ENCODE measurements at places on chromosomes 4 and X.
A peak's percentile ranks its signal among the peaks of the same experiment; 100 is the strongest.

GRCh38 chr4:114466299-114466698 lies 132.3 kb upstream of the UGT8 start:
- DNase-seq, result no peak

- no peak for DNase-seq
These were observed 17.2 kb downstream of the ZCCHC13 start for GRCh38 chrX:74321191-74321590.

- DNase-seq, result no peak
These were observed 12.5 kb upstream of the HS3ST1 start for GRCh38 chr4:11441194-11441556.

DNA sequence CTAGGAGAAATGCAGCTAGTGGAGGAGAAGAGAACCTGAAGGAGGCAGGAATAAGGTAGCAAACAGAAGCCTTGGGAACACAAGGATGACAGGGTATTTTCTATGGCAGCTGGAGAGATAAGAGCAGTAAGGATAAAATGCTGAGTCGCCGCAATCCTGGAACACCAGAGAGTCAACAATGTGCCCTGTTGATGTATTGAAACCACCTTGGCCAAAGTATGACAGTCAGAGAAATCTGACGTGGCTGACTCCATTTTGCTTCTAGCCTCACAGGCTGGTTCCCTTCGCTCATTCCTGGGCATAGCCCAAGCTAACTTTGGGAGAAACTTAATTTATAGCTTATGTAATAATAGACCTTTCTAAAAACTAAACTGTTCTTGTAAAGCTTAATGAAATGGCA lies 56.6 kb upstream of the C4orf54 start:
- DNase-seq, result no peak

DNA sequence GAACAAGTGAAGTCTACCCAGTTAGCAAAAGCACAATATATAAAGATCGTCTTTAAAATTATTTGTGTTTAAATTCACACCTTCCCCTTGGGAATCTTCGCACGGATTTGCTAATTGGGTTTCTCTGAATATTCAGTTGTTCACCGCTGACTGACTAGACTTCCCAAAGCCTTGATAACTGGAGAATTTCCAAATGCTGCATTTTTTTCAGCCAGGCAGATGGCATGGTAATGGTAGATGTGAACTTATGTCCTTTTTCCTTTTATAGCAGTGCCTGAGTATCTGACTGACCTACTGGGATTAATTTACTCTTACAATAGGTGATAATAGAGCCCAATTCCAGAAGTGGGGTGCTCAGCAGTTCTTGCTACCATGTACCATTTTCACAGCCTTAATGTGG lies 548.1 kb downstream of the PACRGL start:
- DNase-seq, result no peak

DNA sequence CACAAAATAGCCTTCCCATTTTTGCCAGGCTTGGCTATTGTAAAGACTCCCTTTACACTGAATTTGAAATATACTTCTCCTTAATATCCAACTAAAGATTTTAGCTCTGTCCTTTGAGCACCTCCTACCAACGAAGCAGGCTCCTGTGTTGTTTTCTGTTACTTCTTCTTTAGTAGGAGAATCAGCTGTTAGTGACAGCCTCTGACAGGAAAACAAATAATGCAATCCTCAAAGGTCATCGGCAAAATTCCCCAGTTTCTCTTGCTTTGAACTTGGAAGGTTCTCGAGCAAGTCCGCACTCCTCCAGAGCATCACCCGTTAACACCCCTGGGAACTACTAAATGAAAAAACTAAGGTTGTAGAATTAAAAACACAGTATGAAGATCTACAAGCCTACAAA lies 66.9 kb downstream of the MANBA start:
- no peak for DNase-seq

GRCh38 chrX:116239944-116240840 lies 69.6 kb downstream of the AGTR2 start:
- peak; percentile 87 for DNase-seq

DNA sequence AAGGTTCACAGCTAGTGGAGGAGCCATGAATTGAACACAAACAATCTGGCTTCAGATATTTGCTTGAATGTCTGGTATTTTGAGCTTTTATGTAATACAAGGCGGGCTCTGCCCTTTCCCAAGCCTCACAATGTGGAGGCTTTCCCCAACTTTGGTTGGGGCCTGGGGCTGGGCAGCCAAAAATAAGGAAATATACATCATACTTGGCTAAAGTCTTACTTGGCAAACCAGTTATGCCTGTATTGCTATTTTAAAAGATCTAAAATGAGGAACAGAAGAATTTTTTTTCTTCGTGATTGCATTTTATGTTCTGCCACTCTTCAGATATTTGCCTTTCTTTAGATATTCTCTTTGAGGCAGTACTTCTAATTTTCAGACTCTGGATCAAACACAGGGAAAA lies 26.1 kb downstream of the ARFIP1 start:
- DNase-seq, result peak; percentile 27

GRCh38 chrX:24858004-24858746 lies 157.6 kb downstream of the ARX start:
- no peak for DNase-seq

DNA sequence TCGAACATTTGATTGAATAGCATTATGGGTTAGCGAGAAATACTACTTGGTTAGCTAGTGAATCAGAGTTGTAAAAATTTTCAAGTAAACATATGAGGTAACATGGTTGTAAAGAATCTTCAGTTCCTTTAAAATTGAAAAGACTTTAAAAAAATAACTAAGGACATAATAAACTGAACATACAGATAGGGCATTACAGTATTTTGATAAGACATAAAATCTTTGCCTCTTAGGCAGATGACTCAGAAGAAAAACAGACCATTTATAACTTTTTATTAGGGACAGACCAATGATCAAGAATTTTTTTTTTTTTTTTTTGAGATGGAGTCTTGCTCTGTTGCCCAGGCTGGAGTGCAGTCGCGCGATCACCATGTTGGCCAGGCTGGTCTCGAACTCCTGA lies 43.1 kb downstream of the PNMA5 start:
- no peak for DNase-seq

DNA sequence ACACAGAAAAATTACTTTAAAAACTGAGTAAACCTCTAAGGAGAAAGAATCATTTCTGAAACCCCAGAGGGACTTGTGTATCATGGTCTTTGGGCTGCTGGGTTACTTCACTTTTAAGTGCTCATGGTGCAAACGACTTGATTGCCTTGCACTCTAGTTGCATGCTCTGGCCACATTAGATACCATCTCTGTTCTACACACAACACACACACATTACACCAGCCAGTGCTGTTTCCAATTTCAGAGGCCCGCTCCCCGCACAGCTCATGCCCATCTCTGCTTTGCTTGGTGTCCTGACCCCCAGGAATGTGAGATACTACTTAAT lies 2.1 kb downstream of the PPP3CA start:
- no peak for DNase-seq

- no peak for DNase-seq
These were observed 2.7 kb upstream of the TMSB4X start for GRCh38 chrX:12972243-12972642.

DNA sequence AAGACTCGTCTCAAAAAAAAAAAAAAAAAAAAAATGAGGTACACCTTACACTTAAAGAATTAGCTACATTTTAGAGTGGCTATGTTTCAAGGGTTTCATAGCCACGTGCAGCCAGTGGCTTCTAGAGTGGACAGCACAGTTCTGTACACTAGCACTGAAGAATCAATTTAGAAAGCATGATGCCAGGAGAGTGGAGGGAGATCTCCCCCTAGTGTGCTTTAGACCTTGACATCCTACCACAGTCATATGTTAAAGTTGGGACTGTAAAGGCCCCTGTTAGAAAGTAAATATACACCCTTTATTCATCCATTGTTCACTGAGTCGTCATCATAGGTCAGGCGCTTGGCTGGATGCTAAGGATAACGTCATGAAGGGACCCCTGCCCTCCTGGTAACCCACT lies 179.4 kb downstream of the QDPR start:
- DNase-seq, result no peak

DNA sequence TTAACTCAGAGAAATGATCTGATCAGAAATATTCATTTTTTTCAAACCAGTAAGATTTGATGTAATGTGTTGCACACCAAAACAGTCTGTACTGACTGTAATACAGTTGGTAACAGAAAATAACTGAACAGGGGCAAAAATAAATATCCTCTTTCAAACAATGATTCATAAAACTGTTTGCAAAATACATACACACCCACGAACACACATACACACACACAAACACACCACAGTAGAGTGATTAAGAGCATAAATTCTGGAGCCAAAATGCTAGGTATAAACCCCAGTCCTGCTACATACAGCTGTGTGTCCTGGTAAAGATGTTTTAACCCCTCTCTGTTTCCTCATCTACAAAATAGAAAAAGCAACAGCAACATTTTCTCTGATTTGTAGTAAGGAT lies 376.6 kb downstream of the PDGFC start:
- DNase-seq, result peak; percentile 59

DNA sequence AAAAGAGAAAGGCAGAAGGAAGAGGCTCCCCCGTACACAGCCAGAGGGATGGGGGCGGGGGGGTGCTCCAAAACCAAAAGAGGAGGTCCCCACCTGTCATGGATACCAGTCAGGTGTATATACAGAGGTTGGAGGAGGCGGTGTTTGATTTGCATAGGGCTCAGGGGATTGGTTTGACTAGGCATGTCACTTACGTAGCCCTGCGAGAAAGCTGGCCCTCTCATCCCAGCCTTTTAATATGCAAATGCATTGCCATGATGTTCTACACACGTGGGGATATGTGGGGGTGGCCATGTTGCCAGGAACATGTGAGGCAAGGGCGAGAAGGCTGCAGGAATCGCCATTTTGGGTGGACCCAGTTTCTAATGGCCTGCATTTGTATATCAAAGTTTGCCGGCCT lies 38.6 kb downstream of the TMEM150C start:
- DNase-seq, result no peak

DNA sequence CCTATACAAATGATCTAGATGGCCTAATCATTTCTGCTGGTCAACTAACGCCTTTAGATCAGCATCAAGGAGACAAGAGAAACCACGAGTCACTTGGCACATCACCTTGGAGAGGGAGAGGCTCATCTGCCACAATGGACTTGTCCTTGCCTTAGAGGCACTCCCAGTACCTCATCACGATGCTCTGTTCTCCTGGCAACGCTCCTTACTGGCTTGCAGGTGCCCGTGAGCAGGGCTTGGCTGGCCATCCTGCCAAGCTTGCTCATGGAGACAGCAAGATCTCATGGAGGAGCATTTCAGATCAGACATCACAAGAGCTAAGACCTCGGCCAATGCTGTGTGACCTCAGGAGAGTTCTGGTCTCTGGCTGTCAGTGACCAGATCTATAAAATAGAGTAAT lies 2.7 kb upstream of the SMIM20 start:
- DNase-seq, result no peak

GRCh38 chrX:40988100-40988499 lies 97.1 kb upstream of the USP9X start:
- no peak for DNase-seq

- no peak for DNase-seq
These were observed 677.2 kb upstream of the INTU start for GRCh38 chr4:126955292-126956183.

DNA sequence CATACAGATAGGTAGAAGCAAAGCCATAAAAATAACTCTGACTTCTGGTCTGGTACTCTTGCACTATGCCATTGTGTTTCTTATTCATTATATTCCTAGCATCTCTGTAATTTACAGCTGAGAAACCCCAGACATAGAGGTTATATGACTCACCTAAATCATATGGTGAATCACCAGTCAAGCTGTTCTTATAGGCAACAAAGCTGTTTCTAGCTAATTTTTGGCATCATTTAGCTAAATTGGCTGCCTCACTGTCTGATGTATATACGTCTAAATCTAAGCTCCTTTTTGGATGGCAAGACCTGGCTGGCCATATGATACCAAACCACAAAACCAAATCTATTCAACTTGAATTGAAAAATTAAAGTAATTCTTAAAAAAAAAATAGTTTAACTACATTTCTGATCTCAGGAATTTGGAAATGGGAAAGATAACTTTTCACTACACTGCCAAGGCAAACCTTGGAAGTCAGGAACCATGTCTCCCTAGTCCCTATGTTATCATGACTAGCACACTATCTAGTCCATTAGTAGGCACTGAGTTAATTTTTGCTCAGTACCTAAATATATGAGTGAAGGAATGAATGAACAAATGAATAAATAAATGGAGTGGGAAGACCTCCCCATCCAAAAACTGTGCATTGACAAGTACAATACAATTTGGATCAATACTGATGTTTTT lies 41.3 kb upstream of the STAG2 start:
- peak; percentile 75 for DNase-seq

- DNase-seq, result no peak
These were observed 79.3 kb downstream of the REPS2 start for GRCh38 chrX:17025621-17026302.

- DNase-seq, result no peak
These were observed 31.4 kb downstream of the ABLIM2 start for GRCh38 chr4:8127051-8127826.

DNA sequence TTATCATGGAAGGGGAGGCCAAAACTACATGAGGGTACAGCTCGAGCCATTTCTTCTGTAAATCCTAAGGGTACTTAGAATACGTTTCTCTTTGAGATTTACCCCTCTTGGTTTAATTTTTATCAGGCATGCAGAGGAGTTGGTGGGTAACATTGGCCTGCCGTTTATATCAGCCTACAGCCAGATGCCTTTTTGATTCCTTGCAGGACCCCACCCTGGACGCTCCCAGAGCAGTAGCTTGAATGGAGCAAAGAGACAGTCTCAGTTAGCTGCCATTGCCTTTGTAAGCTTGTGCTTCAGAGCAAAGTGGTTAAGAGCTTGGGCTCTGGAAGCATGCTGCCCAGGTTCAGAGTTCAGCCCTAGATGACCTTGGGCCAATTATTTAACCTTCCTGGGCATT lies 9.0 kb downstream of the DOCK11 start:
- DNase-seq, result no peak

GRCh38 chrX:118352566-118352965 lies 6.7 kb downstream of the WDR44 start:
- DNase-seq, result no peak

DNA sequence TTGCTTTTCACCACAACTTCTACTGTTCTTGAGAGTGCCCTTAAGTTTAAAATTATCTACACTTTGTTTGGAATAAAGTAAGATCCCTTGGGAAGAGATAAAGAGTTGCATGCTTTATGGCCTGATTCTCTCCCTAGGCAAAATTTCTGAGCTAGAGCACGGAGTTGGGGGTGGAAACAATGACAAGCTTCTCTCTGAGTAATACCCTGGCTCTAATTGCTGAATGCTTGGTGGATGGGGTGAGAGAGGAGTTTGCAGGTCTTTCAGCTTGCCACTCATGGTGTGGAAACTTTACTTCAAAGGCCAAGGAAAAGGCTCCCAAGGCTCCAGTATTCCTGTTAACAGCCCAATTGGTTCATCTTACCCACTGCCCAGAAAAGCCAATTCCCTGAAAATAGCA lies 26.1 kb upstream of the PRDM8 start:
- no peak for DNase-seq

- DNase-seq, result peak; percentile 50
These were observed 52.9 kb upstream of the PAGE5 start for GRCh38 chrX:55167124-55167803.
